Cardiac fibroblast (primary cell): ENCODE measurements at places on chromosomes 4 and X.

- no peak for DNase-seq
Observed at GRCh38 chrX:340121-340520, 21.5 kb upstream of the GTPBP6 start.

DNA sequence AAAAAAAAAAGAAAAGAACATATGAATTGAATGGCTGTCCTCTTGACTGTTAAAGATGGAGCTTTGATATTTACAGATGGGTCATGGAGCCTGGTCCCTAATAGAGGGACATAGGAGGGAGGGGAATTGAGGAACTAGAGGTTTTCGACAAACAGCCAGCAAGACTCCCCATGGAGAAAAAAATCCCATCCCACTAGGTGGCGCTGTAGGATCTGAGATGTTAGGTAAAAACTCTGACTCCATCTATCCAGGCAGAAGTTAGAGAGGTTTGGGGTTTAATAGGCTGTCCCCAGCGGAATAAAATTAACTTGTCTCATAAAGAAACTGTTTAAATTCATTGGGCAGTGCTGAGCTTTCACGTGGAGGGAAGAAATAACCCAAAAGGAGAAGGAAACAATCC, 45.9 kb downstream of the HMGB2 start:
- DNase-seq: peak; percentile 85

DNA sequence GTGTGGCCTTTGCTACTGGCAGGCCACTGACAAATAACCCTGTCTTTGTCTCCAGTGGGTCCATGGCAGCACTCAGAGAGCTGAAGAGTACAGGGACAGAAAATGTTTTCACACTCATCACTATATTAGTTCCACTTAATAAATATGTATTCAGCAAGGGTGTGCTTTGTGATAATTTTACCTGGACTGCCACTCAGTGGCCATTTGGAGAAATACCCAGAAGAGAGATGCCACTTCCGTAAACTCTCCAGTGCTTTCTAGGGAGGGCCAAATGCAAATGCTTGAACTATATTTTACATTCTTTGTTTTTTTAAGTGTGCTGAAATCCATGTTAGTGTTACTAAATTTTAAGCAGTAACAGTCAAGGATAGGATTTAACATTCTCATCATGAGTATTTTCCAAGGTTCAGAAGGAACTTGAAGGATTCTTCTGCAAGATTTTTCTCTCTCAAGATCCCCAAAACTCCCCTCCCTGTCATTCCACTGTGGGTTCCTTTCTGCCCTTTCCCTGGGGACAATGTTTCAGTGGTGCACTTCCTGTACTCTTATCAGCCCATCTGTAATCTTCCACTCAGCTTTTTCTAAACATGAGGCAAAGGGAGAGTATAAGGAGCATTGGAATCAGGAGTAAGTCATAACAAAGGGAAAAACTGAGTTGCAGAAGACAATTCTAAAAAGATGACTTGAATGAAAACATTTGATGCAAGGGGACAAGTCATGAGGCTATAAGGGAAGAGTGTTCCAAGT, 46.0 kb downstream of the TFDP3 start:
- peak; percentile 0 for DNase-seq

- no peak for DNase-seq
Observed at GRCh38 chrX:150525061-150525919, 43.1 kb upstream of the MTM1 start.

DNA sequence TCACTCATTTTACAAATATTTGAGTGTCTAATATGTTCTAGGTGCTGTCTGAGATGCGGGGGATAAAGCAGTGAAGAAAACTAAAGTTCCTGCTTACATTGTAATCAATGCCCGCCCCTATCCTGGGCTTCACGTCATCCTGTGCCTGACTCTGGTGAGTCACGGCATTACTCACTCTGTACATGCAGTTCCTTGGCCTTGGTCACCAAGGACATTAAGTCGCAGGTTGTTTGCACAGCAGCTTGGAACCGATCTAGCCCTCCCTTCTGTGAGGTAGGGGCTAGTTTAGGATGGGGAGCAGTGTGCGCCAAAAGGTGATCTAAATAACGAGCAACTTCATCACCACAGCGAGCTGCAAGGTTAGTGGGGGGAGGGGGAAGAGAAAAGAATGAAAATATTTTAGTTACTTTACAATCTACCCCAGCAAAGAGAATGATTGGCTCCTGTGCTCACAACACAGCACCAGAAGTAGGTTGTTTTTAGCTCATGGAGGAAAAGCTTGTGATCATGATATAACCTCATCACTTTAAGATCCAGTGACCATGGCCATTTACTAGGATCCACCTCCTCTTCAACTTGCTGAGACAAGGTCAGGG, 48.0 kb upstream of the HDAC8 start:
- DNase-seq: peak; percentile 89

GRCh38 chrX:154818916-154819770, 13.9 kb upstream of the MPP1 start:
- no peak for DNase-seq

DNA sequence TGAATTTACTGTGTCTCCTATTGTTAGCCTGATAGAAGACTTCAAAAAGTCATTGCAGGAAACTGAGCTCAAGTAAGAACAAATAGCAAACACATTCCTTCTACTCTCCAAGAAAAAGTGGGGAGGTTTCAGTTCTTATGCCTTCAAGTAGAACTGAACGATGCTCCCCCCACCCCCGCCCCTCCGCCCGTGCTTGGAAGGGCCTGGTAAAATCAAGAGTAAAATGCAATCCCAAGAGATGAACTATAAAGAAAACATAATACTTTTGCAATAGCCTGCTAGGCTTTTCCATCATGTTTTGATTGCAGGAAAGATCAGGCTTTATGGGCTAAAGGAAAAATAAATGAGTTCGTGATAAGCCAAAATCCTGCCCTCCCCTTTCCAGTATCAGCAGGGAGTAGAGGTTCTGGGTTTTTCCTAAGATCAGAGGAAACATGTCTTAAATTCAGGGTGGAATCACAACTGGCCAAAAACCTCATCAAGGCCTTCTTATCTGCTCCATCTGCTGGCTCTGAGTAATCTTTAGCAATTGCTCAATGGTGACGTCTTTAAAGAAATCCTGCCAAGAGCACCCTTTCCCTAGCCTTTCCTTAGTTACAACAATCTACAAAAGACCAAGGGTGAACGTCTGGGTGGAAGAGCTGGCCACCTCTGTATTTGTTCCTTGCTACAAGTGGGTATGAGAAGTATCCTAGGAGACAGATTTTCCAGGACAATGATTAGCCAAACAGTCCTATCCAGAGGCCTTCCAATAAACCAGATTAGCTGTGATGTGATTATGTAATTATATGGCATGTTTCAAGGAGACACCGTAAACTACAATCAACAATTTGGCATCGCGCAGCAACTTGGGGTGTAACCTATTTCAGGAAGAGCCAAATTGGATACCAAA, 66.3 kb upstream of the FAM9C start:
- peak; percentile 95 for DNase-seq

DNA sequence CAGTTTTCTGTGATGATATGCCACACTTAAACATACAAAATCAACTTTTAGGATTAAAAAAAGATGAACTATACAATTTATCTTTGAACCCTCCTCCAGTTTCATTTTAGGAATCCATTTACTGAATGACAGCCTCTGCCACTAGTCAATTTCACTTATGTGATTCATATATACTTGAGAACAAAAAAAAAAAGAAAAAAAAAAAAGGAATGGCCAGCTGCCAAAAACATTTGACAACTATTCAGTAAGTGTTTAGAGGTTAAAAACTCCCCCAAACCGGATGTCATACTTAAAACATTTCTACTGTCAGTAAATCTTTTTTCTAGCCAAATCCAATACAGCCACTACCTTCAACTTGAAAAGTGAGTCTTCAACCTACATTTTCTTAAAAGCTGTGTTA, 266.7 kb upstream of the MAGEB2 start:
- peak; percentile 43 for DNase-seq

DNA sequence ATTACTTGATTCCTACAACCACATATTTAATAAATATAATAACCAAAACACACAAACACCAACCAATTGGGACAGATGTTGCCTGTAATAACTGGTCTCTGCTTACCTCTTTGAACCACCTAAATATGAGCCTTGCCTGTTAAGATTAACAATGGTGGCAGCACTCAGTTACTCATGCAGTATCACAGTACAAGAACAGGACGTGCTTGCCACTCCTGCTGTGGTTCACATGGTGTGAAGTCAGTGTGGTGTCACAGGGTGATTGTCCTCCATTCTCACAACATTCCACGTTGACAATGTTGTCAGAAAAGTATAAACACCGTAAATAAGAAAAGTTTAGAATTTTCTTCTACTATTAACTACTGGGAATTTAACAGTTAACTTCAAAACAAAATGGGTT, 365.0 kb downstream of the PPP3CA start:
- peak; percentile 50 for DNase-seq

DNA sequence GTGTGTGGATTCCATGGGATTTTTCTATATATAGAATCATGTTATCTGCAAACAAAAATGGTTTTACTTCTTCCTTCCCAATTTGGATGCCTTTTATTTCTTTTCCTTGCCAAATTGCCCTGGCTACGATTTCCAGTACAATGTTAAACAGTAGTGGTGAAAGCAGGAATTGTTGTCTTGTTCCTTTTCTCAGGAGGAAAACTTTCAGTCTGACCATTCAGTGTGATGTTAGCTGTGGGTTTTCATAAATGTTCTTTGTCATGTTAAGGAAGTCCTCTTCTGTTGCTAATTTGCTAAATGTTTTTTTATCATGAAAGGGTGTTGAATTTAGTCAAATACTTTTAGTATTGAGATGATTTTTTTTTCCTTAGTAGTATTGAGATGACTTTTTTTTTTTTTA, 10.9 kb downstream of the SAP30 start:
- peak; percentile 50 for DNase-seq

GRCh38 chr4:155907556-155907955, 4.1 kb downstream of the TDO2 start:
- no peak for DNase-seq

- DNase-seq: no peak
Observed at GRCh38 chr4:5941601-5942000, 48.7 kb upstream of the CRMP1 start.

GRCh38 chr4:75566911-75567310, 11.0 kb downstream of the ODAPH start:
- DNase-seq: no peak

DNA sequence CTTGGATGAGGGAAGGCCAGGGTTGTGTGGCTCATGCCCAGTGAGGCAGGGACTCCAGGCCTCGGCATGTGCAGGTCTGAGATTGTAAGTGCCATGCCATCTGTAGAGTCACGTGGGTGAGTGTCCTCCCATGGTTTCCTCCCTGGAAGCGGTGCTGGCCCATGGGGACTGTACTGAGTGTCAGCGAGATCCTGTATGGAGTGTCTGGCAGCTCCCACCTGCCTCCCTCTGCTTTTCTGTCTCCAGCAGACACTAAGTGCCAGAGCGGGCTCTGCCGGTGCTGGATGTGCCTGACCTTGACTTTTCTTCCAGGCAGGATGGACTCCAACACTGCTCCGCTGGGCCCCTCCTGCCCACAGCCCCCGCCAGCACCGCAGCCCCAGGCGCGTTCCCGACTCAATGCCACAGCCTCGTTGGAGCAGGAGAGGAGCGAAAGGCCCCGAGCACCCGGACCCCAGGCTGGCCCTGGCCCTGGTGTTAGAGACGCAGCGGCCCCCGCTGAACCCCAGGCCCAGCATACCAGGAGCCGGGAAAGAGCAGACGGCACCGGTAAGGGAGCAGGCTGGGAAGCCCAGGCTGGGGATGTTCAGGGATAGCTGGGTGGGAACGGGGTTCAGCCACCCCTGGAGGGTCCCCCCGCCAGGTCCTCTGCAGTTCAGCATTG, 7.6 kb downstream of the WFS1 start:
- DNase-seq: no peak

DNA sequence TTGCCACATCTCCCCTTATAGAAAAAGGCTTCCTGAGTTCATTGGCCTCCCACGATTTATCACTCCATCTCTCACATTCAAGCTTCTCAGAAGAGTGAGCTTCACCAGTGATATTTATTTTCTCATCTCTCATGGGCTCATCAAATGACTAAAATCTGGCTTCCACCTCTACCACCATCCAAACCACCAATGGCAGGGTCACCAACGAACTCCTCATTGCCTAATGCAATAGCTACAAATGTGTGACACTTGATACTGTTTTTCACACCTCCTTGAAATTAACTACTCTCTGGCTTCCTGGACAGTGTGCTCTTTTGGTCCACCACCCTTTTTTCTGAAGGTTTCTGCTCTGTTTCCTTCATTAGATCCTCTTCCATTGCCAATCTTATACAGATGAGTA, 129.0 kb downstream of the SH2D1A start:
- no peak for DNase-seq

DNA sequence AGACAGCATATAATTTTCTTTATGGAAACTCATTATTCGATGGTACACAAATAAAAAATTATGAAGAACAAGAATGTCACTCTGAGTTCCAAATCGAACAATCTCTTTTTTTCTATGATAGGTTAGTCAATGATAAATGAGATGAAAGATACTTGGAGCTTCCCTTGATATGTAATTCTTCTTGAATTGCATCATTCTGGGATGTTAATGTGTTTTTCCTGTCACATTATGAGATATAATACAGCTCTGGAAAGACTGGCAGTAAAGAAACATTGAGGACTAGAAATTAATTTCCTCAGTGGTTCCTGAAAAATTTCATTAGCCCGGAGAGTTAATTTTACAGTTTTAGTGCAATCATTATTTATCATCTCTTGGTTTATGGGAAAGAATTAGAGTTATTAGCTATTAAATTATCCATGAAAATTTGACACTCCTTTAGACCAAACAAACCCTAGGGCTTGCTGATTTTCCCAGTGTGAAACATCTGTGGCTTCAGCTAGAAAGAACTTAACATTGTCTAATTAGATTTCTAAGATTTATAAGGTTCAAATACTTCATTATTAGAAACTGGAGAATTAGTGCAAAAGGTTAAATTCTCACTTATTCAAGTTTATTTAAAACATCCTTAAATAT, 1546.6 kb upstream of the TENM3 start:
- no peak for DNase-seq

DNA sequence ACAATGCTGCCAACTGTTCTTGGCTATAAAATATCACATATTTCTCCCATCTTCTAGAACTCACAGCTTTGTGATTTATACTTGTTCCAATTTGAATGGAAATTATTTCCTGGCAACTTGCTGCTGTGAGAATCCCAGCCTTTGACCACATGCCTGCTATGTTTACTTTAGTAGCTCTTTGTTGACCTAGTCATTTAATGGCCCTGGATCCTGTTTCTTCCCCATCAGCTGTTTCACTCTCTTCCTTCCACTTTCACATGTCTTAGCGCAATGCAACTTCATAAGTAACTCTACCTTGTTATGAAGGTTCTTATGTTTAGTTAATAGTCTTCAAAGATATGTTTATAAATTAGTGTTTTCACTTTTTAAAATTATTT, 1973.6 kb upstream of the AGA start:
- DNase-seq: no peak

DNA sequence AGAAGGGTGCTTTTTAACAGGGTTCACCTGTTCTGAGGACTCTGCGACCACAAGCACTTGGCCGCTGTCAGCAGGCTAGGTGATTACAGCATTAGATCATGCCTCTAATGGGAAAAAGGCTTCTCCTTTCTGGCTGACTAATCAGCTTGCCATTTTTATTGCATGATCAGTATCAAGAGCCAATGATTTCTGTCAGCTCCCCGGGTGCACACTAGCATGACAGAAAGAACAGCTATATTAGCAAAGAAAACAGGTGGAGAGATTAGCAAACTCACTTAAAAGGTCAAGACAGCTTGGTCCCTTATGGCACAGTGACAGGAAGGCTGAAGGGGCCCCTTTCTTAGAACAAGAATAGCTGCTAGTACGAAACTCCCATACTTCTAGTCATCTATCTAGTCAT, 170.0 kb downstream of the SMIM20 start:
- peak; percentile 32 for DNase-seq
